Fibroblast of lung (primary cell): ENCODE measurements at places on chromosomes 5 and 9. TPM values are rescaled to one million over a fixed set of nuclear protein-coding genes. Genes with fewer than 3 reads are reported as not detected.

CCL19 gene
- total RNA-seq = not detected in 2 replicates

DNA sequence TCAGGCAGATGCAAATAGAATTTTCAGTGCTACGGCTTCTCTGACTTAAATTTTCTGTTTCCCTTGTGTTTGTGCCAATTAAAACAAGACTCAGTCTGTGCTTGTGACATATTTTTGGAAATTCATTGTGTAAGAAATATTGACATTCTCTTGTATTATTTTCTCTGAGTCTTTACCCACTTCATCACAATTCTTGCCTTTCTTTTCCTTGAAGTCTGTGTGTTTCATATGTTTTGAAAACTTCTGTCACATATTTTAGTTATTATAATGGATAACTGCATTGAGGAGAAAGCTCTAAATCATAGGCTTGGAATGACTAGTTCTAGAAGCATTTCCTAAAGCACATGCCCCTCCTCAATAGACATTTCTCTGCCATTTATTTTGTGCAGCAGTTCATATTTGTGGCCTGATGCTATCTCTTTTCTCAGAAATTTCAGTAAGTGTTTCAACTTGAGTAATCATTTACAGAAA, 206.6 kb downstream of the PALM2AKAP2 start:
- DNase-seq = peak; percentile 91

GRCh38 chr5:72441862-72442540, 65.2 kb downstream of the ZNF366 start:
- DNase-seq = peak; percentile 90

DNA sequence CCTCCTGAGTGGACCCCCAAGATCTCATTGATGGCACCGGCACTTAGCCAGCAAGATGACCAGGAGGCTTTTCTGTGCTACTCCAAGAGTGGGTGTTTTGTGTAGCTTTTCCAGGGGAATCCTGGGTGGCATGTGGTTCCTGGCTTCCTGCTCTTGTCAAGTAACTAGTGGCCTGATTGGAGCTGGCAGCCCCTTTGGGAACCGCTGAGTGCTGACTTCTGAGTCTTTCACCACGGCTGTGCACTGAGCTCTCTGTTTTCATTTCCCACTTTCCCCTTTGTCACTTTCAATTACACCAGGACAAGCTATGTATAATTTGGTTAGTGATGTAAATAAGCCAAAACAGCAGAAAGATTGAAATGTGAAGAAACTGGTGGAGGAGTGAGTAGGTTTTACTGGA, 255.4 kb downstream of the GOLPH3 start:
- no peak for DNase-seq

GRCh38 chr5:75361310-75361709, 24.3 kb downstream of the HMGCR start:
- DNase-seq = no peak

- DNase-seq = no peak
These were observed 182.5 kb downstream of the CDK5RAP2 start for GRCh38 chr9:120397453-120397852.

DNA sequence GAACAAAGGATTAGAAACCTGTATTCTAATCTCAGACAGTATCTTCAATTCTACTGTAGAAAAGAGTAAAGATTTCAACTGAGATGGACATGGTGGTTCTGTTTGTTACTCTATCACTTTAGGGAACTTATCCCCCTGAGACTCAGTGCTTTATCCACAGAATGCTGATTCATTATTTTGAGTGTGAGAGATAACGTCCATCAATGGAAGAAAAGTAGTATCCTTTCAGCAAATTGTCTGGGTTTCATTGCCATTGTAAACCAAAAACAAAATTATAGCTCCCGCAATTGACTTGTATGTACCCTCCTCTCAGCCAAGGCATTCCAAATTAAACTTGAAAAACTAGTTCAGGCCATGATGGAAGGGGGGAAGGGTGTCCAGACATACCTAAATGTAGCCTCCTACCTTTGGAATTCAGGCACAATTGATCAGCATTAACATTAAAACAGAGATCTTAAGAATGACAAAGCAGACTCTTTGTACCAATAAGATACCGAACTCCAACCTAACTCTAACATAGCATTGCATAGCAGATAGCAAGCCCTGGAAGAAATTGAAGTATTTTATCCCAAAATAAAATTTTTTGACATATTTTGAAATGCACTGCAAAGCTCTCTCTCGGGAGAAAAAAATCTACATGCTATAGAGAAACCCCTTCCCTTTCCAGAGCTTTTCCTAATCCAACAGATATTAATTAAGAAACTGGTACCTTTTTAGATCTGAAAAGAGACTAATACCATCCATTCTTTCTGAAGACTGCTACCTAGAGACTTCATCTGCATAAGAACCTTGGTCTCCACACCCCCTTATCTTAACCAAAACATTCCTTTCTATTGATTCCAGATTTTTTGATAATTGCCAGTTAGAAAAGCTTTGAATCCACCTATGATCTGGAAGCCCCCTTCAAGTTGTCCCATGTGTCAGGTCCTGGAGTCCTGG, 1055.7 kb downstream of the PTPRD start:
- no peak for DNase-seq

DNA sequence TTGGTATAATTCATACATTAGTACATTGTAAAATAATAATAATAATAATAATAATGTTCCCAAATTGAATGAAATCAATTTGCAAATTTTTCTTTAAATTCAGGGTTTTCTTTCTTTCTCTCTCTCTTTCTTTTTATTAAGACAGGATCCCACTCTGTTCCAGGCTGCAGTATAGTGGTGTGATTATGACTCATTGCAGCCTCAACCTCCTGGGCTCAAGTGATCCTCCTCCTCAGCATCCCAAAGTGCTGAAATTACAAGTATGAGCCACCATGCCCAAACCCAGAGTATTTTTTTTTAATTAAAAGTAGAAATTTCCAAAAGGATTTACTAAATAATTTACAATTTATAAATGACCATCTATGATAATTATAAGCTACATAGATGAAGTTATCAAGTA, 117.7 kb downstream of the HOMER1 start:
- peak; percentile 5 for DNase-seq

- peak; percentile 51 for DNase-seq
These were observed 3.7 kb downstream of the TMEM245 start for GRCh38 chr9:109115931-109116526.

GRCh38 chr5:129971714-129972113, 67.4 kb downstream of the CHSY3 start:
- DNase-seq = no peak
